NCI-H1436 (cell line): ENCODE measurements at places on chromosomes 7 and 10.

GRCh38 chr10:76331742-76332141, 900.3 kb downstream of the LRMDA start:
- no peak for DNase-seq

GRCh38 chr7:13800694-13801448, 188.6 kb downstream of the ETV1 start:
- peak; percentile 83 for DNase-seq

DNA sequence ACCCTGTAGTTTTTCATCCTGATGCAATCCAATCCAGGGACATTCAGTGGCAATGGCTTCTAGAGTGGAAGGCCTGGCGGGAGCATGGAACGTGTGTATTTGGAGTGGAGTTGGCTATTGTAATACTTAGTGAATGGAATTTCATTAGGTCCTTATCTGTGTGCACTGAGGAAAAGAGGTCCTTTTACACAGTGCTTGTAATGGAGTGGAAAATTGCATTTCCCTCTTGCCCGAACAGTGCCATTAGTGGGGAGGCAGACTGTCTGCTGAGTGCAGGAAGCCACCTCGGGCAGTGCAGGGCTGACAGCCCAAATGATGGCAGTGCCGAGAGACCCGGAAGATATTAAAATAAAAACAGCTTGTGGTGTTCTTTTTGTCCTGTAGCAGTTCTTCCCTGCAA, 786.6 kb downstream of the LRMDA start:
- DNase-seq: peak; percentile 46

GRCh38 chr10:7493996-7494395, 83.2 kb upstream of the SFMBT2 start:
- no peak for DNase-seq

- DNase-seq: no peak
Observed at GRCh38 chr10:112327678-112328077, 44.5 kb downstream of the TECTB start.
